ENCODE measurements at places on chromosomes 3 and 15. TPM values are rescaled to one million over a fixed set of nuclear protein-coding genes. Genes with fewer than 3 reads are reported as not detected.

ITPKA gene
- total RNA-seq = 18.5 TPM

STAB1 gene
- total RNA-seq = 4.6 TPM

CYP11A1 gene
- total RNA-seq = 0.80 TPM

MAN2C1 gene
- 81.4 TPM for total RNA-seq

NANOGP8 gene
- total RNA-seq = not detected

CFAP92 gene
- 0.17 TPM for total RNA-seq

MYZAP gene
- total RNA-seq = 20.3 TPM

CLDN16 gene
- 0.77 TPM for total RNA-seq

GHSR gene
- total RNA-seq = not detected

MKRN2OS gene
- total RNA-seq = 3.0 TPM

GPR27 gene
- 1.4 TPM for total RNA-seq

FAM3D gene
- total RNA-seq = 0.60 TPM

DNA sequence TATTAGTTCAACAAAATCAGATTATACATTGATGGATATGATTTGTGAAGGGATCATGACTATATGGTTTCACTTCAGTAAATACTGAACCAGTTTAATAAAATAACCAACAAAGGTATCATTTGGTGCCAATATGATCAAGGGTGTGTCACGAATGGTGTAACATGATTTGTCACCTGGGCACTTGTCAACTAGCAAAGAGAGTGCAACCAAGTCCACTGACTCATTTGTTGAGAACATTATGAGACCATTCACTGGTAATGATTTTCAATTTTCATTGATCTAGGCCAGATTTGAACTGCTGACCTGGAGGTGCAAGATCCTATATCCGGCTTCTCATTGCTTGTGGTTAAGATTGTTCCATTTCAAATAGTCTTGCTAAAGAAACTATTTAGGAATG, 1037.9 kb downstream of the ROBO2 start:
- no peaks in the 10 kb centered on the region for H3K4me1 ChIP-seq
- H3K36me3 ChIP-seq = no peaks in the 10 kb centered on the region
- H3K4me3 ChIP-seq = no peak overlapping the region
- no peak overlapping the region for H3K27ac ChIP-seq

GRCh38 chr3:76383781-76384180, 598.4 kb upstream of the ZNF717 start:
- DNase-seq = no peak
- H3K27me3 ChIP-seq = no peaks in the 10 kb centered on the region
- no peaks in the 10 kb centered on the region for H3K36me3 ChIP-seq
- H3K4me3 ChIP-seq = no peak overlapping the region
- H3K4me1 ChIP-seq = no peaks in the 10 kb centered on the region

- no peaks in the 10 kb centered on the region for H3K4me1 ChIP-seq
- H3K27ac ChIP-seq = no peak overlapping the region
- H3K36me3 ChIP-seq = no peaks in the 10 kb centered on the region
These were observed 1487.0 kb upstream of the GBE1 start for GRCh38 chr3:83248454-83248853.

DNA sequence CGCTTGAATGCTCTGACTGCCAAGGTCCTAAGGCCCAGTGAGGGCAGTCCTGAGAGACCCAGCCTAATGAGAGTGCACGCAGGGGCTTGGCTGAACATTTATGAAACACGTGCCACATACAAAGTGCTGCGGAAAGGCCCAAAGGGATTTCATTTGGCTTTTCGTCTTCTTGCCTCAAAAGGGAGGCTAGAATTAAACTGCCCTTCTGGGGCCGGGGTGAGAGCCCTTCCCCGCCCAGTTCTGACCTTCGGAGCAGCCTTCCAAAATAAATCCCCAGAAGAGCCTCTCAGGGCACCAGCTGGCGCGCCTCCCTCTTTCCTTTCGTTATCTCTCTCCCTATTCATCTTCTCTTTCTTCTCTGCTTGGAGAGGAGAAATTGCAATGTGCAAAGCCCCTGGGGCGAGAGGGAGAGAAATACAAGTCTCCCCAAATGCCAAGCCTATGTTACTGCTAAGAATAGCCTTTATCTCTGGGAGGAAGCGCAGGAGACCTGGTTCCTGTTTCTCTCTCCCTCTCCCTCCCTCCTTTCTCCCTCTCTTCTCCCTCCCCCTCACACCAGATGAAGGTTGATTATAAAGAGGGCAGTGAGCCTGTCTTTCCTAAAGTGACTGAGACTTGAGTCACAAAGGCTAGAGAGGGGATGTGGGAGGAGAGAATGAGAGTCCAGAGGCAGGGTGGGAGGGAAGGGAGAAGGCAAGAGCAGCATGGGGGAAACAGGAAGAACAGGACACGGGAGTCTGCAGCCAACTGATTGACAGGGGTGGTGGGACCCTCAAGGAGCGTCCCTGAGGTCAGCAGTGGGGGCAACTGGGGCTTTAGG, 36.7 kb upstream of the NDUFB4 start:
- DNase-seq = peak; percentile 30
- peaks cover 11% of the 10 kb centered on the region for H3K4me1 ChIP-seq
- H3K27me3 ChIP-seq = no peaks in the 10 kb centered on the region
- peak overlapping the region; percentile 10 for H3K4me3 ChIP-seq
- peak overlapping the region; percentile 49 for H3K27ac ChIP-seq

DNA sequence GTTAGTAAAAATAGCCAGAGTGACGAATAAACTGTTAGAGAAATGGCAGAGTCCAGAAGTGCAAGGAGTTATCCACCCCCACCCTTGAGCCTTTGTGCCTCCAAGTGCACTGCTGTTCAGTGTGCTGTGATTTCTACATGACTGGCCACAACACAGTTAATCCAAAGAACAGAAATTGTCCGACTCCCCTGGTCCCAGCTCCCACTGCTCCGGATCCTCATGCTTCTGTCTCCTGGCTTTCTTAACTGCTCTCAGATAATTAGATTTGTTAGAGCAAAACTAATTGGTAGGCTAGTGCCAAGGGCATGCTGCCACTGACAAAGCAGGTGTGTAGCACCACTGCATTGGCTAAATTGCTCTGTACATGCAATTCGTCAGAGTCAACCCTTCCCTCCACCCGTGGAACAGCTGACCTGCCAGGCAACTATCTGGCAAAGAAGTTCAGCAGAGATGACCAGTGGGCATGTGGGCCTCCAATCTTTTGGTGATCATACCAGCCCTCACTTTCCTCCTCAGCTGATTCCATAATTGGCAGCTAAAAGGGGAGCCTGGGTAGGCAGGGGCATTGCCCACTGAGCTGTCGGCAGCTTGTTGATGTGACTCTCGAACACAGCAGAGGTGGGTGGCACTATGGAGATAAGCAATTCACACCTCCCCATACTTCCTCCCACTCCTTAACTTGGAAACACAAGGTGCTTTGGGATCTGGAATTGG, 18.9 kb upstream of the ACAP2 start:
- no peak overlapping the region for H3K4me3 ChIP-seq
- no peaks in the 10 kb centered on the region for H3K27me3 ChIP-seq
- no peak overlapping the region for H3K27ac ChIP-seq

GRCh38 chr3:135982922-135983581, 17.5 kb downstream of the PPP2R3A start:
- peaks cover 10% of the 10 kb centered on the region for H3K4me1 ChIP-seq
- no peaks in the 10 kb centered on the region for H3K36me3 ChIP-seq
- H3K27ac ChIP-seq = no peak overlapping the region

DNA sequence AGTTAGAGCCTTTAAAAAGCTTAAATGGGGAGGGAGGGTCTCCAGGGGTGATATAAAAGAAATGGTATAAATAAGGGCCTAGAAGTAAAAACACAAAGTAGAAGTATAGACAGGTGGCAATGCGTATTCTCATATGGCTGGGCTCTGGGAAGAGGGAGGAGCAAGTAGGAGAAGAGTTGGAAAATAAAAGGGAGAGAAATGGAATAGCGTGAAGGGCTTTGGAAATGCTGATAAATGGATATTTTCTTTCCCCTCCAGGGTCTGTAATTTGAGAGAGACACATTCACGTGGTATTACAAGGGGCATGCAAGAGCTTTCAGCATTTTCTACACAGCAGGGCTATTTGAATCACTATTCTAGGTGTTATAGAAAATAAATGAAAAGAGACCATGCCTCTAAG, 313.7 kb downstream of the RYR3 start:
- no peak overlapping the region for H3K4me3 ChIP-seq
- no peaks in the 10 kb centered on the region for H3K27me3 ChIP-seq
- no peak for DNase-seq
- no peaks in the 10 kb centered on the region for H3K36me3 ChIP-seq
- H3K4me1 ChIP-seq = no peaks in the 10 kb centered on the region

DNA sequence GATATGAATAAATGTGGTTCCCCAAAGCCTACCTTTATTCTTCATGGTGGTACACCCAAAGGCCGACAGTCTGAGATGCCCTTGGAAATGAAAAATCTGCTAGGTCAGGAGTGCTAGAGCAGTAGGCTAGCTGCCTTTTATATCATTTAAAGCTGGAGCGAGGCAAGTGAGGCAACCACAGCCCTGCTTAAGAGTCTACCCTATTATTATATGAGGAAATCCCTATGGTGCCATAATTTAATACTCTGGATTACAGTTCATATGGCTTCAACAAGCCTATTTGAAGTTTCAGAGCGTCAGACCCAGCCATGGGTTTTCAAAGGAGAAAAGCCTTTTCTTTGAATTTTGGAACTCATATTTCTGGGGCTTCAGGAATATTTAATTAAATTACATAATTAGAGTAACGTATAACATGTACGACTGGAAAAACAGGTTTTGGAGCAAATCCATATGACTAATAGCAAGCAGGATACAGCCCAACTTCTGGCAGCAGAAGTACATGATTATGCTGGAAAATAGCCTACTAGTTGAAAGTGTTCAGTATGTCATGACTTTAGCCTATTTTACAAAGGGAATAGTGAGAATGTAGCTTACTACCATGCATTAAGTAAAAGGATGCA, 18.0 kb upstream of the SLTM start:
- no peaks in the 10 kb centered on the region for H3K4me1 ChIP-seq
- H3K27me3 ChIP-seq = no peaks in the 10 kb centered on the region
- no peak overlapping the region for H3K27ac ChIP-seq
- no peaks in the 10 kb centered on the region for H3K36me3 ChIP-seq

GRCh38 chr3:112407888-112408702, 75.1 kb downstream of the CD200 start:
- peaks cover 8% of the 10 kb centered on the region for H3K4me1 ChIP-seq
- DNase-seq = no peak
- H3K36me3 ChIP-seq = no peaks in the 10 kb centered on the region
- H3K4me3 ChIP-seq = peak overlapping the region; percentile 5
- H3K27me3 ChIP-seq = no peaks in the 10 kb centered on the region
- H3K27ac ChIP-seq = peak overlapping the region; percentile 73

GRCh38 chr3:153749070-153749610, 372.1 kb upstream of the ARHGEF26 start:
- no peak for DNase-seq
- H3K4me1 ChIP-seq = peaks cover 5% of the 10 kb centered on the region
- H3K27ac ChIP-seq = no peak overlapping the region
- no peaks in the 10 kb centered on the region for H3K36me3 ChIP-seq
- no peak overlapping the region for H3K4me3 ChIP-seq

- H3K27me3 ChIP-seq = no peaks in the 10 kb centered on the region
- no peaks in the 10 kb centered on the region for H3K36me3 ChIP-seq
- H3K4me3 ChIP-seq = no peak overlapping the region
- DNase-seq = peak; percentile 11
These were observed 286.4 kb downstream of the ZIC4 start for GRCh38 chr3:147119989-147120388.

DNA sequence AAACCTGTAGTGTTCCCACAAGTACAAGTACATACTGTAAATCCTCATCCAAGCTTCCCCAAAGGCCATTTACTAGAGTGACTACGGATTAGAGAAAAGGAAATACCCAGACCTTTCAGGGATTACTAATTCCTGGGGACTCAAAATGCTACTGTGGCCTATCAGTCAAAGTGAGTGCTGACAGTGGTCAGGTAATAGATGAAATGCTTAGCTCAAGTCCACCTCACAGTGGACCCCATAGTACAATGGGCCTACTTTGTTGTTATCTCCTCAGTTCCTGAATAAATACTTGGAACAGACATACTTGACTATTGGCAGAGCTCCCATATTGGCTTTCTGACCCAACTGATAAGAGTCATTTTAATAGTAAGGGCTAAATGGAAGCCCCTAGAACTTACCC, 61.6 kb downstream of the MAP4 start:
- no peak for DNase-seq
- peaks cover 3% of the 10 kb centered on the region for H3K4me1 ChIP-seq
- no peak overlapping the region for H3K4me3 ChIP-seq
- no peaks in the 10 kb centered on the region for H3K36me3 ChIP-seq
- no peaks in the 10 kb centered on the region for H3K27me3 ChIP-seq
- no peak overlapping the region for H3K27ac ChIP-seq

GRCh38 chr3:24494618-24495325, at the start of gene THRB:
TSS of gene THRB (minus strand) at chr3:24494850.
- H3K36me3 ChIP-seq = no peaks in the 10 kb centered on the region
- DNase-seq = peak; percentile 83
- H3K4me3 ChIP-seq = peak within 1 kb of the TSS; percentile 82
- H3K27ac ChIP-seq = peak within 1 kb of the TSS; percentile 99
- peaks cover 32% of the 10 kb centered on the region for H3K4me1 ChIP-seq
- no peaks in the 10 kb centered on the region for H3K27me3 ChIP-seq

DNA sequence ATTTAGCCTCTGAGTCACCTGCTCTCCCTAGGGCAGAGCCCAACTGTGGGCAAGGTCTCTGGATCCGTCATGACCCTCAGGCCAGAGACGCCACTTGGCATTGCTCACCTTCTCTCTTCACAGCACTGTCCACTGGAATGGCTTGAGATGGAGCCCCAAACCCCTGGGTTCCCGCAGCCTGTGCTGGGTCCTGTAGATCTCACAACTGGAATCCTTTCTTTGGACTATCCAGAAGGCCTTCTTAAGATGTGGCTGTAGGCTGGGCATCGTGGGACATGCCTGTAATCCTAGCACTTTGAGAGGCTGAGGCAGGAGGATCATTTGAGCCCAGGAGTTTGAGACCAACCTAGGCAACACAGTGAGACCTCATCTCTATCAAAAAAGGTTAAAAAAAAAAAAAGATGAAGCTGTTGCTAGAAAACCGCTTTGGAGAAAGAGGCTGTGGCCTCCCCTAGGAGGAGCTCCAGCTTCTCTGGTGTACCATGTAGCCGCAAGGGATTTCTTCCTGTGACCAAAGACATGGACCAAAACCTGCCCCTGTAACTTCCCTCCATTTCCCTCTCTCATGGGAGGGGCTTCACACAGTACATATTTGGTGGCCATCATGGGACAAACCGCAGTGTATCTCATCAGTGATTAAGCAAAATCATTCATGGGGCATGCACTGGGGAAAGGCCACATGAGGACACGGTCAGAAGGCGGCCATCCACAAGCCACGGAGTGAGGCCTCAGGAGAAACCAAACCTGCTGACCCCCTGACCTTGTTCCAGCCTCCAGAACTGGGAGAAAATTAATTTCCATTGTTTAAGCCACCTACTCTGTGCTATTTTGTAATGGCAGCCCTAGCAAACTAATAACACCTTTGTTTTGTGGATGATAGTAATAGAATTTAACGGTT, 23.3 kb upstream of the BUB1B start:
- no peaks in the 10 kb centered on the region for H3K27me3 ChIP-seq
- no peak overlapping the region for H3K27ac ChIP-seq
- no peak overlapping the region for H3K4me3 ChIP-seq
- H3K4me1 ChIP-seq = no peaks in the 10 kb centered on the region

- no peak overlapping the region for H3K27ac ChIP-seq
- H3K36me3 ChIP-seq = no peaks in the 10 kb centered on the region
- DNase-seq = no peak
These were observed 31.4 kb upstream of the TPM1 start for GRCh38 chr15:63010920-63011693.

- DNase-seq = no peak
- H3K36me3 ChIP-seq = no peaks in the 10 kb centered on the region
- peaks cover 10% of the 10 kb centered on the region for H3K4me1 ChIP-seq
- peak overlapping the region; percentile 36 for H3K27ac ChIP-seq
- H3K4me3 ChIP-seq = no peak overlapping the region
These were observed 89.7 kb upstream of the PHLDB2 start for GRCh38 chr3:111769110-111769991.
